ENCODE measurements at places on chromosomes 5 and 9.
A peak's percentile ranks its signal among the peaks of the same experiment; 100 is the strongest.

GRCh38 chr5:91401175-91401574 is 18.1 kb upstream of the ARRDC3 start:
- peak; percentile 47 for DNase-seq

- peak; percentile 17 for DNase-seq
Measured at GRCh38 chr5:137561608-137562007, 62.5 kb upstream of the SPOCK1 start.

DNA sequence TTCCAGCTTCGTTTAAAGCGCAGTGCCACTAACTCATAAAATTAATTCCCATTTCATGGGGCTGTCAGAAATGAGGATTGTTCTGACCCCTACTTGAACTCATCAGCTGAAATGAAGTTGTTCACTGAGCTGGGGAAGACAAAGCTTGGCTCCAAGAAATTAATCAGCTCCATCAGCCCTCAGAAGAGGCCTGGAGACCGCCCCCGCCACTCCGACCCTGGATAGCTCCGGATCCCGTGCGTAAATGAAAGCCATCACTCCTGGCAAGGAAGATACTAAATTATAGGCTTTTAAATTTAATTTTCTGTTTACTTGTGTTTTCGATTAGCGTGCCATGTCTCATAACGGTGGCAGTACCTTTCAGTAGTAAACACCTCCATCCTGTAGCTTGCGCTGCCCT is 142.8 kb upstream of the IRX2 start:
- no peak for DNase-seq

GRCh38 chr9:2876726-2877125 is 32.8 kb upstream of the PUM3 start:
- no peak for DNase-seq

GRCh38 chr9:132163457-132163875 is 1.6 kb downstream of the NTNG2 start:
- DNase-seq: peak; percentile 9

DNA sequence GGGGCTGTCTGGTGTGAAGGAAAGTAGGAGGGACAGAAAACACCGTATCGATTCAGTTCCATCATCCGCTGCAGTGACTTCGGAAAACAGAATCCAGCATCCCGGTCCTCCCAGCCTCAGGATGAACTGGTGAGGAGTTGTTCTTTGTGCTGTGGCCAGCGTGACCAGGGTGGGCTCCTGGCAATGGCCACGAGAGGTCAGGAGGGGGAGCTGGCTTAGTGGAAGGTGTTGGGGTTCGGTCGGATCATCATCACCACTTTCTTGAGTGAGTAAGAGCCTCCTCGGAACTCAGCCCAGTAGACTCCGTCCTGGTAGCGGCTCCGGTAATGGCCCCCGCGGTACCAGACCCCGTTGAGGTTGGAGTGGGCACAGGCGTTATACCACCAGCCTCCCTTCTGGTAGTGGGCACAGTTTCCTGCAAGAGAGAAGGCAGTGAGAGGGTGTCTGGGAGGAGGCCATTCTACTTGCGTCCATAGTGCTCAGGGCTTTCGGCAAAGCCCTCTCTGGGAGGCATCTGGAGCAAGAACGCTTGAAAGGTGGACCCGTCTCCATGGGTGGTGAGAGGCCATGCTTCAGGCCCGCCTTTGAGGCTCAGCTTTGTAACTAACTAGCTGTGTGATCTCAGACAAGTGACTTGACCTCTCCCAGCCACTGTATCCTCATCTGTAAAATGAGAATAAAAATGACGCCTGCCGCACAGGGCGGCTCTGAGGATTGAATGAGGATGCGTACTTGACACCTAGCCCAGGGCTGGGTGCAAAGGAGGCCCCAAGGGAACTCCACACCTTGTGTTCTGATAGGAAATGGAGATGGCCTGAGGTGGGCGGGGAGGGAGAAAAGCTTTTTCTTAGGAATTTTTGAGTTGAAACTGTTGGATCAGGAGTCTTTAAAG is 33.5 kb downstream of the ANGPTL2 start:
- DNase-seq: no peak

DNA sequence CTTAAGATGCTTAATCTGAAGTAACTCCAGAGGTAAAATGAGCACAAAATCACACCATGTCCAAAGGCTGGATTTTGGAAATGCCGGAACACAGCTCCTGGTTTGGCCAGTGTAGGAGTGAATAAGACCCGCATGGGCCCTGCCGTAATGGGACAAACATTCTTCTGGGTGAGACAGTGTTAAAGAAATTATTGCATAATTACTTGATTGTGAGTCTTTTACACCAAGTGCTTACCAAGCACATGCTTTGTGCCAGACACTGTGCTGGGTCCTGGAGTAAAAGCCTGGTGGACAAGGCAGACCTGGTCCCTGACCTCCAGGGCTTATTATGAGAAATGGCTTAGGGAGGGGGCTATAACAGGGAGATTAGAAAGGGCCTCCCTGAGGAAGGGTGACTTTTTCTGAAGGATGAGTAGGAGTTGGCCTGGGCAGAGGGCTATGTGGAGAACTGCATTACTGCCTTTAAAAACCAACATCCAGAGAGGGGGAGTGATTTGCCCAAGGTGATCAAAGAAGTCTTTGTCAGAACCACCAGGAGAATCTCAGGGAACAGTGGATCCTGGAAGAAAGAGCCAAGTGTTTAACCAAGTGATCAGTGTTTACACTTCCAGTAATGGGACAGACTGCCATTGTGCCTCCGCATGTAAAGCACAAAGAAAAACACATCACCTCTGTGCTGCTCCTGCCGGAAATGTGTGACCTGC is 3.5 kb downstream of the PDE6A start:
- DNase-seq: no peak

GRCh38 chr5:135546912-135547311 is 11.1 kb upstream of the NEUROG1 start:
- DNase-seq: no peak

DNA sequence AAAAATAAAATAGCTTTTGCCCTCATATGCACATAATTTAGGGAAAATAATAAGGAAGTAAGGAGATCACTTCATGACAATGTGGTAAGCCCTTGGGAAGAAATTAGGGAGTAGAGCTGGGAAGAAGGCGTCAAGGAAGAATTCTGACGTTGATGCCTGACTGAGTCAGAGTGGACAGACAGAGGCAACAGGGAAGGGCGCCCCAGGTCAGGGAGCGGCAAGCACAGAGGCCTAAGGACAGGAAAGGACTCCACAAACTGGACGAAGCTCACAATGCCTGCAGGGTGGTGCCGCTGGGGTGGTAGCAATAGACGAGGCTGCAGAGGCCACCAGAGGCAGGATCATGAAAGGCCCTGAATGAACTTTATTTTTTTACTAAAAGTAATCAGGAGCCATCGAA is 7.6 kb downstream of the DRD1 start:
- no peak for DNase-seq

DNA sequence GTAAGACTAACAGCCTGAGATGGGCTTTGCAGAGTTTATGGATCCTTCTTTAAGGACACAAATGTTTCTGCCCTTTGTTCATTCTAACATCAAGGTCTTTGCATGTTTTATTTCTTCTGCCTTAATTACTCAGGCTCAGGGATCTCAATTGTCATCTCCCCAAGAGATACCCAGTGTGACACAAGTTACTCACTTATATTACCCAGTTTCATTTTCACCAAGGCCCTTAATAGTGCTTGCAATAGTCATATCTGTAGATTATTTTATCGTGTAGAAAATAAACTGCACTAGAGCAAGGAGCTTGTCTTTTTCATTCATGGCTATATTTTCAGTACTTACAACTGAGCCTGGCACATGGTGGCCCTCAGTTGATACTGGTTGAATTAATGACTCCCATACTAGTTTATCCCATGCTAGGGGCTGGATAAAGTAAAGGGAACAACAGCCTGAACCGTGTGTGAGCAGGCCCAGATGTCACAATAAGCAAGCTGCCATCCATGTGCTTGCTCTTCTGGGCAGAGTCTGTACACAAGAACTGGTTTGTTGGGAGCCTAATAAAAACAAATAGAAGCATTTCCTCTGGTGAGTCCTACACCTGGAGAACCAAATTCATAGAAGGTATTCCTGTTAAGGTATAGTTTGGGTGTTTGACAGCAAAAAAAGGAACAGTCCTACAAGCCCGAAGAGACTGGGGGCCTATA is 112.5 kb upstream of the CD180 start:
- no peak for DNase-seq

- DNase-seq: no peak
Measured at GRCh38 chr5:148085977-148086705, 22.4 kb downstream of the SPINK5 start.

DNA sequence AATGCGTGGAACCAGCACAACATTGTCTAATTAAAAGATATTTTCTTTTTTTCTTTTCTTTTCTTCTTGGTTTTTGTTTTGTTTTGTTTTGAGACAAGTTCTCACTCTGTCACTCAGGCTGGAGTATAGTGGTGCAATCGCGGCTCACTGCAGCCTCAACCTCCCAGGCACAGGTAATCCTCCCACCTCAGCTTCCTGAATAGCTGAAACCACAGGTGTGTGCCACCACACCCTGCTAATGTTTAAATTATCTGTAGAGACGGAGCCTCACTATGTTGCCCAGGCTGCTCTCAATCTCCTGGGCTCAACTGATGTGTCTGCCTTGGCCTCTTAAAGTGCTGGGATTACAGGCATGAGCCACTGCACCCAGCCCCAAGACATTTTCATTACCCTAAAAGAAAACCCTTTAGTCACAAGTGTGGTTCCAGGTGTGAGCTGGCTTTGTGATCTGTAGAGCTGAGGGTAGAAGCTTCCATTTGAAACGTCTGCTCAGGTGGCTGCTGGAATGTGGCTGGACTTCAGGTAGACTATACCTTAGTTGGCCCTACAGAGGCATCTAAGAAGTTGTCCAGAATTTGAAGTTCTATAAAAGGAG is 19.1 kb upstream of the NEK6 start:
- DNase-seq: no peak

DNA sequence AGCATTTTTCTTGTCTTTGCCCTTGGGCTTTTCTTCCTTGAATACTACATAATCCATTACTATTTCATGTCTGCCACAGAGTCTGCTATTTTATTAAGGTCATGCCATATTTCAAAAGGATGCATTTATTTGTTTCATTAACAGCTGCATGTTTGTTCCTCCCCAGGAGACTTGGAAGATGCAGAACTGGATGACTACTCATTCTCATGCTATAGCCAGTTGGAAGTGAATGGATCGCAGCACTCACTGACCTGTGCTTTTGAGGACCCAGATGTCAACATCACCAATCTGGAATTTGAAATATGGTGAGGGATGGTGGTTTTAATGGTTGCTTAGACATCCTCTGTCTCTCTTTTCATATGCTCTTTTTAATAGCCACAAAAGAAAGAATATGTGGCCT is 4.0 kb downstream of the IL7R start:
- DNase-seq: peak; percentile 76

- DNase-seq: peak; percentile 46
Measured at GRCh38 chr5:153513156-153513555, 22.7 kb downstream of the GRIA1 start.

DNA sequence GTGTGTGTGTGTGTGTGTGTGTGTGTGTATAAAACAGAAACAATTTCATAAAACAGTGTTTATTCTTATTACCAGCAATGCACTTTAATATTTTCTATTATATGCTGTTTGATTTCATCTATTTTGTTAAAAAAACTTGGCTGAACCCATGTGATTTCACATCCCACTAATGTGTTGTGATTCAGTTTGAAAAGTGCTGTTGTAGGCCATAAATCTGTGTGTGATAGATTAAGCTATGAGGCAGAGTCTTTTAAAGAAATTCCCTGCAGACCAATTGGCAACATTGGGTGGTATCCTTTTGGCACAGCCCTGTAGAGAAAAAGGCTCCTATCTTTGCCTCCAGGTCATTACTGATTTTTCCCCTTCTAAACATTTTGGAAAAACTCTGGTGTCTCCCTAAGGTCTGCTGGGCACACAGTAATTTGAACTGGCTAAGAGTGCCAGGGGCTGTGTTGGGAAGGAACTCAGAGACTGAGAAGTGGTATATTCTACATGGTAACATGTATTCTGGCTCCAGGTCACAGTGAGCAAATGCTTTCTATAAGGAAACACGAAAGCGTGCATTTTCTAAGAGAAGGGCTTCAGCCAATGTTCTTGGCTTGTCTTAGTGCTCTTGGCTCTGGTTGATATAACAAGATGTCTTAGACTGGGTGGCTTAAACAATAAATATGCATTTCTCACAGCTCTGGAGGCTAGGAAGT is 4.5 kb downstream of the CAMK4 start:
- DNase-seq: no peak

GRCh38 chr9:68585034-68585761 is 44.5 kb upstream of the TMEM252 start:
- no peak for DNase-seq

DNA sequence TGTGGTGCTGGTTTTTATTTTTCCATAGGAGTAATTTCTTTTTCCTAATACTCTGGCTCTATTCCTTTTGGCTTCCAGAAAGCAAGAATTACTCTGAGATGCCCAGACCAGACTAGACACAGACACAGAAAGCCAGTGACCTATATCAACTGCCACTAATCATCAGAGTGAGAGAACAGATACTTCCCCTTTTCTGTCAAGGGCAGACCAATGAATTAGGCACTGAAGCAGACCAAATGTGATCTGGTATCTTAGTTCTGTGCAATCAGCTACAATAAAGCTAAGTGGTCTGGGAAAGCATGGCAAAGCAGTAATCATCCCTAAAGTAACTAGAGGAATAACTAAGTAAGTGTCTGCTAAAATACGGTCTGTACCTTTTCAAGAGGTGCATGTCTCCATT is 239.1 kb downstream of the ELAVL2 start:
- no peak for DNase-seq

- DNase-seq: no peak
Measured at GRCh38 chr5:143222287-143223231, 180.9 kb downstream of the NR3C1 start.

- peak; percentile 81 for DNase-seq
Measured at GRCh38 chr5:111932199-111932598, 175.2 kb upstream of the NREP start.

DNA sequence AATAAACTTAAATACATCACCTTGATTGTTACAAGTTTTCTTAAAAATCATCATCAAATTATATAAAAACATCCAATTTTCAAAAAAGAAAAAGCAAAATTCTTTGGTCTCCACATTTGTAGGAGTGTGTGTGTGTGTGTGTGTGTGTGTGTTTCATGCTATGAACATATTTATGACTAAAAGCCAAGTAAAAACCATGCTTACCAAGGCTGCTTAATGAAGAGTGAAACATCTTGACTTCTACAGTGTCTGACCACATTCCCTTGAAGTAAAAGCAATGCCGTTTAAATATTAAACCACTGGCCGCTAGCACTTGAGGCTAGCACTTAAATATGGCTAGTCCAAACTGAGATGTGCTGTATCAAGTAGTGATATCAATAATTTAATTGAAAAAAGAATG is 549.1 kb upstream of the CCNG1 start:
- no peak for DNase-seq

DNA sequence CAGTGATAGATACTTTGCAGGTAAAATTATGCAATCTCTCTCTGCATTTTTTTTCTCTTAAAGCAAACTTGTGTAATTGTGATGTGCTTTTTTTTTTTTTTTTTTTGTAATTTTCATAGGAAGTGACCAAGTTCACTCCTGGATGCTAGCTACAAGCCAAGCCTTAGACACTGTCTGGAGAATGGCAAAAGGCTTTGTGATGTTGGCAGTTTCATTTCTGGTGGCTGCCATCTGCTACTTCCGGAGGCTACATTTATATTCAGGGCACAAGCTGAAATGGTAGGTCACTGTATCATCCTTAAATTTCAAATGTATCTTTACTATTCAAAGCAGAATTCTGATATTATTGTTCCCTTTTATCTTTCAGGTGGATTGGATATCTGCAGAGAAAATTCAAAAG is 19.3 kb downstream of the OTULINL start:
- no peak for DNase-seq

- no peak for DNase-seq
Measured at GRCh38 chr5:127375544-127376091, 85.0 kb downstream of the MEGF10 start.

Measured in fibroblast of skin of back (primary cell).